Cerebellar nuclear complex (tissue), 1 donor: ENCODE measurements at places on chromosomes 1 and 21.

GRCh38 chr1:209176866-209177430, 406.6 kb upstream of the CAMK1G start:
- no peak for DNase-seq

GRCh38 chr1:55400508-55400907, 185.3 kb upstream of the USP24 start:
- no peak for DNase-seq

GRCh38 chr1:201138311-201138840, 11.4 kb upstream of the ASCL5 start:
- no peak for DNase-seq

DNA sequence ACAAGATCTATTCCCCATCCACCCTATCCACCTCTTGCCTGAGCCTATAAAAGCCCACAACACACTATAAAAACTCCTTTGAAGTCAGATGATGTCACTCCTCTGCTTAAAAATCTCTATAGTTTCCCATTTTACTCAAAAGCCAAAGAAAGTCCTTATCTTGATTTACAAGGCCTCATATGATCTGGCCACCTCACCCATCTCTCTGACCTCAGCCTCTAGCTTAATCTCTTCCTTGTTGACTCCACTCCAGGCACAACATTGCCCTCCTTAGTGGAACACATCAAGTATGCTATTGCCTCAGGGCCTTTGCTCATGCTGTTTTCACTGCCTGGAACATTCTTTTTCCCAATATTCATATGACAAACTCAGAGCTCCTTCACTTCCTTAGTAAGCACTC, 33.3 kb downstream of the ZNF281 start:
- no peak for DNase-seq

- DNase-seq = no peak
Measured at GRCh38 chr1:206739411-206740076, 31.0 kb upstream of the IL19 start.

- no peak for DNase-seq
Measured at GRCh38 chr1:8006037-8006963, 19.8 kb downstream of the ERRFI1 start.
